SHP77 treated with DMSO at 0.1 percent for 48 hours (cell line): ENCODE measurements at places on chromosomes 4 and X.

DNA sequence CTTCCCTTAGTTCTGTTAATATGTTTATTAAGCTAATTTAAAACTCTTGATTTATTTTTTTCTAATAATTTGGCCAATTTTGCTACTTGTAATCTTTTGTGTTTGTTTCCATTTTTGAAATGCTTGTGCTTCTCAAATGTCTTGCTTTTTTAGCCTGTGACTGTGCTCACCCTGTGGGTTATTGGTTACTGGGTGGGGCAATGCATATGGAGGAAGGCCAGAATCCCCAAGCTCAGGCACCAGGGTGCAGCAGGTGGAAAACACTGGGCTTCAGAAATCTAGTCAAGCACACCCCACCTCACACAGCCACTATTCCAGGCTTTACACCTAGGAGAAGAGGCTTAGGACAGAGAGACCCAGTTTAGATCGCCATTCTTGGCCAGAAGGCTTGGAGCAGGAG is 33.1 kb downstream of the ETNPPL start:
- DNase-seq = no peak

- no peak for DNase-seq
These were observed 100.5 kb upstream of the TBC1D9 start for GRCh38 chr4:140856621-140857062.

- no peak for DNase-seq
These were observed 3.1 kb upstream of the CLCN3 start for GRCh38 chr4:169617306-169617705.

DNA sequence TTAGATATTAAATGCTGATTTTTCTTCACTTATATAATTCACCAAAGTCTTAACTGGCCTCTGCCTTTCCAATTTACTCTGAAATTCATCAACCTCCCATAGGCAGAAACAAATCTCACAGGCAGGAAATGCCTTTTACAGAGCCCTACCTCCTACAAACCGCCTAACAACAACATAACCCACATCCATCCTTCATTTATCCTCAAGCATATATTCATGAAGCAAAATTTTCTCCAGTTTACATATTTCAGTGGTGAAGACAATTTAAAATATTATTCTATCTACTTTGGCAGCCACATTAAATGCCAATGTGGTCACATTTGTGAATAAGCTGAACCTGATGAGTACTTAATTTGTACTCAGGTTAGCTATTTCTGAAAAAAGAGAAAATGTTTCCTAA is 30.3 kb downstream of the SEPSECS start:
- no peak for DNase-seq

DNA sequence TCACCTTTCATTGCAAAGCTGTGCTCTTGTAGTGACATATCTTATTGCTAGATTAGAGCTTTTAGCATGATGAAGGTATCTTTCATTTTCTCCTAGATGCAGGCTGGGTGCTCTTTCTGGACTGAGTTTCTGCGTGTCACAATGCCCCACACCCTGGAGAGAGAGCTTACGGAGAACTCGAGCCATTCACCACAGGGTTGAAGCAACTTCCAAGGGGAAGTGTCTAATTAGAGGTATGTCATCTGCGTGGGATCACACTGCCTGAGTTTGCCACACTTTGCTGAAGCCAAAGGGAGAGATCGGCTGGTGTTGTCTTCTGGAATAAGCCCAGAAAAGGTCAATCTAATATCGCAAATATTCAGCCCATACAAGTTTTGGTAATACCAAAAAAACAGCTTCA is 179.3 kb upstream of the MBNL3 start:
- DNase-seq = no peak
